DND-41 (cell line): ENCODE measurements at places on chromosomes 1 and 21.

GRCh38 chr1:63245186-63245585 is 77.2 kb upstream of the FOXD3 start:
- DNase-seq: no peak

DNA sequence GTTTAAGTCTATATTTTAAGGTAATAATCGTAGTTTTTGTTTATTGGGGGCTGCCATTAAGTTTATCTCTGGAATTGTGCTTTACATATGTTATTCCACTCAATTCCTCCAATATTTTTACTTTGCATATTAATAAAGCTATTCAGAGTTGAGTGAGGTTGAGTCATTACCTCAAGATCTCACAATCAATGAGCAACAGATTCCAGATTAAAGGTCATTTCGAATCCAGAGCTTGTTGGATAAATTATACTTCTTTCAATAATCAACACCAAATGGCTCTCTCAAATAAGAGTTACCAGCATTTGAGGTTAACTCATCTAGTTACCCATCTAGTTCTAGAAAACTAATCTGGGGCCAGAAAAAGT is 16.7 kb downstream of the RGS4 start:
- DNase-seq: no peak

- DNase-seq: no peak
Observed at GRCh38 chr1:52098139-52098871, 42.2 kb downstream of the BTF3L4 start.

DNA sequence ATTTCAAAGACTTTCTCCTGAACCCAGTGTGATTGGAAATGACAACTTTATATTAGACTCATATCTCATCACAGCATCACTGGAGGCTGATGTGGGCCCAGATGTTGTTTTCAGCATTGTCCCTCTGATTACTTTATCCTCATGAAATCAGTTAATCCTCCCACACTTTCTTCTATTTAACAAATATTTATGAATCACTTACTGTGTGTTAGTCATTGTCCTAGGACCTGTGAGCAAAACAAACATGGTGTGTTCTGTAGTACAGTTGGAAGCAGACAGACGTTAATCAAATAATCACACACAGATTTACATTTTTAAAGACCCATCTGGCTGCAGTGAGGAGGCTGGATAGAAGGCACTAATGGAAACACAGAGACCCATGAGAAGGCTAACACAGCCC is 383.7 kb downstream of the PRDM2 start:
- DNase-seq: no peak

GRCh38 chr1:178011465-178011828 is 41.6 kb upstream of the SEC16B start:
- no peak for DNase-seq

- DNase-seq: no peak
Observed at GRCh38 chr1:154821083-154821482, 49.0 kb downstream of the KCNN3 start.

DNA sequence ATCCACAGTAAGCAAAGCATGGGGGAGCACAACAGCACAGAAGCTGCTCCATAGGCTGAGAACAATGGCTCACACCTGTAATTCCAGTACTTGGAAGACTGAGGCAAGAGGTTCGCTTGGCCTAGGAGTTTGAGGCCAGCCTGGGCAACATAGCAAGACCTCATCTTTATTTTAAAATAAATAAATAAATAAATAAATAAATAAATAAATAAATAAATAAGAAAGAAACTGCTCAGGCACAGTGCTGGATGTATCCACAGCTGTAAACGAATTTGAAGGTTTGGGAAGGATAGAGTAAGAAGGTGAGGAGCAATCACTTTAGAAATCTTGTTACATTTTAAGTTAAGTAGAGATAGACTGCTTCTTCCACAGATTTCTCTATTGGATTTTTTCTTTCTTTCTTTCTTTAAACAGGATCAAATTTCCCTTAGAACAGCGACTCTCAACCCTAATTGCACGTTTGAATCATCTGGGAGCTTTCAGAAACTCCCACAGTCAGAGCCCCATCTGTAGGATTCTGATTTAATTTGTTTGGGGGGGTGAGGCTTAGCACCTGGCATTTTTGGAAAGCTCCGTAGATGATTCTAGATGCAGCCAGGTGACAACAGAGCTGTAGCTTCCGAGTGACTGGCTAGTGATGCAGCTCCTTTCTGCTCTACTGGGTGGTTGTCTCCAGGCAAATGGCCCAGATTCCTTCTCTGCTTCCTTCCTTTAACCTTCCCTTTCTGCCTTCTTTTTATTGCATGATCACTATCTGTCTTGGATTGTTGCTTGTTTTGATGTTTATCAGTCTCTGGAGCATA is 53.5 kb downstream of the S1PR1 start:
- no peak for DNase-seq

- peak; percentile 73 for DNase-seq
Observed at GRCh38 chr1:159197561-159198557, 6.8 kb upstream of the ACKR1 start.

DNA sequence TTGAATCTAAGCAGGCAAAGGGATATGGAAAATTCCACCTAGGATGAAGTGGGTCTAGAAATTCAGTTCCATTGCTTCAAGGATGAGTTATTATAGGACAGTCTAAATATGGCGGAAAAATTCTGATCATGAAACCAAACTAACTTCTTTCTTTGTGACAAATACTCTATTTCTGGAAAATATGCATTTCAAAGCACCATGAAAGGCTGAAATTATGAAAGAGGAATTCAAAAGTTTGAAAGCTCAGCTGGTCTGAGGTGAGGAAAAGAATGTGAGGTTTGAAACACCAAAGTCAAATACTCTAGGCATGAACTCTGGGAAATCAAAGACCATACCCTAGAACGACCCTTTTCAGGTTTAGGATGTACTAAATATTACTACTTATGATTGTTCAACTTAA is 36.4 kb upstream of the COL11A1 start:
- DNase-seq: no peak

- no peak for DNase-seq
Observed at GRCh38 chr1:16165073-16165364, 9.2 kb upstream of the EPHA2 start.

GRCh38 chr1:179798864-179799516 is 55.9 kb downstream of the FAM163A start:
- no peak for DNase-seq

DNA sequence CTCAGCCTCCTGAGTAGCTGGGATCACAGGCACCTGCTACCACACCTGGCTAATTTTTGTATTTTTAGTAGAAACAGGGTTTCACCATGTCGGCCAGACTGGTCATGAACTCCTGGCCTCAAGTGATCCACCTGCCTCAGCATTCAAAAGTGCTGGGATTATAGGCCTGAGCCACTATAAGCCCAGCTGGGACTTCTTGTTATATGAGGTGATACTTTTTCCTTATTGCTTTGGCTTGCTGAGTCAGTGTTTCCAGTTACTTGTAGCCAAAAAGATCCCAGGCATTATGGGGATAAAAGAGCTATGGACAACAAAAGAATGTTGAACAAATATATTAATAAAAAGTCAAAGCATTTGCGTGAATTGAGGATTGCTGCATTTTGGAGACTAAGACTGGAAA is 69.9 kb upstream of the LPGAT1 start:
- no peak for DNase-seq

GRCh38 chr1:219670426-219671149 is 57.7 kb upstream of the ZC3H11B start:
- DNase-seq: no peak

DNA sequence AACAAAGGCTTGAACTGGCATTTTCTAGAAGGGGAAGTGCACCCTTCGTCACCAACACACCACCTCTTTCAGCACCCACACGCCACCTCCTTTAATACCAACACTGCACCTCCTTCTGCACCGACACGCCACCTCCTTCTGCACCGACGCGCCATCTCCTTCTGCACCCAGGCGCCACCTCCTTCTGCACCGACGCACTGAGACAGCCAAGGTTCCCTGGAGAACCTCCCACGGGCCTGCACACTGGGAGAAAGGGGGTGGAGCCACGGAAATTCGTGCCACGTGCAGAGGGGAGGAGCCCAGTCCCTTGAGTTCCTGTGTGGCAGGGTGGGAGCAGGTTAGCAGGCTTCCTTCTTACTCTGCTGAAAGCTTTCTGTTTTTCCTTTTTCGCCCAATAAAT is 327.9 kb upstream of the C1orf174 start:
- no peak for DNase-seq

- DNase-seq: no peak
Observed at GRCh38 chr1:84379138-84379916, 19.0 kb upstream of the DNASE2B start.
